ENCODE measurements at places on chromosomes 6 and 20.

DNA sequence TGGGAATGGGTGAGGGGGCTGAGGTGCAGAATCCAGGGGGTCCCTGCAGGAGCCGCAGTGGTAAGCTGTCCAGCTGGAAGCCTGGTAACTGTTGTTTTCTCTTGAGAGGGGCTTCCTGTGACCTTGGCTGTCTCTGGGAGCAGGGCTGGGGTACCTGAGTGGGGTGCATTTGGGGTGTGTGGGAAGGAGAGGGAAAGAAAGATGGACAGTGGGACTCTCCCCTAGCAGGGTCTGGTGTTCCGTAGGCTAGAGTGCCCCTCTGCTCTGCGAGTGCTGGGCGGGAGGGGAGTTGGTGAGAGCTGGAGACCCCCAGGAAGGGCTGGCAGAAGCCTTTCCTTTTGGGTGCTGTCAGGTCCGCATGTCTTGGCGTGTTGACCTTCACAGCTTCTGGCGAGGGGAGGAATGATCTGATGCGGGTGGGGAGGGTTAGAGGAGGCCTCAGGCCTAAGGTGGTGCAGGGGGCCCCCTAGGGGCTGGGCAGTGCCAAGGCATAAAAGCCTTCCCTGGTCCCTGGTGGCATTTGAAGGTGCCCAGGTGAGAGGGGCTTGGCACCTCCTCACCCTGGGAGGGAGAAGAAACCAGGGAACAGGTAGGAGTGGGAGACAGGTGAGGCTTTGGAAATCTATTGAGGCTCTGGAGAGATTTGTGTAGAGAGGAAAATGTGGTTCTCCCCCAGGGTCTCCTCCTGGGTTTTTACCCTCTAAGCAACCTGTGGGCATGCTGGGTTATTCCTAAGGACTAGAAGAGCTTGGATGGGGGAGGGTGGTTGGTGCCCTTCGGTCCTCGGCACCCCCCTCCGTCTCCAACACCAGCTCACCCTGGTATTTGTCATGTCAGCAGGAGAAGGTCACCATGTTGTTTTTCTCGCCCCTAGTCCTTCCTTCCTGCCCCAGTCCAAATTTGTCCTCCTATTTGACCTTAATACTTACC, 3.3 kb downstream of the VEGFA start:
- DNase-seq, result peak; percentile 82

GRCh38 chr6:5080574-5080973, 4.6 kb upstream of the PPP1R3G start:
- no peak for DNase-seq

GRCh38 chr20:61940491-61940890, 125.2 kb downstream of the TAF4 start:
- DNase-seq, result peak; percentile 51

DNA sequence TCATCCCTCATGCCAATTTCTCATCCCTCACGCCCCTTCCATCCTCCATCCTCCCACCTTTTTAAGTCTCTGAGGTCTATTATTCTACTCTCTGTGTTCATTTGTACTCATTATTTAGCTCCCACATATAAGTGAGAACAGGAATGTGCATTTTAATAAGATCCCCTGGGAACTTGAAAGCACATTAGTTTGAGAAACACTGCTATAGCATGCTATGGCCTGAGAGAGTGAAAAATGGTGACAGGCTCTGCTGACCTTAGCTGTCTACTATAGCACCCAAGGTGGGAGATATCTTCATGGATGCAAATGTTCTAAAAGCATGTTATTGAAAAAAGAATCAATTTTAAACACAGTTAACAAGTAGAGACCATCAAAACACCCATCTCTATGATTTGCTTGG, 712.0 kb downstream of the TFAP2A start:
- no peak for DNase-seq

DNA sequence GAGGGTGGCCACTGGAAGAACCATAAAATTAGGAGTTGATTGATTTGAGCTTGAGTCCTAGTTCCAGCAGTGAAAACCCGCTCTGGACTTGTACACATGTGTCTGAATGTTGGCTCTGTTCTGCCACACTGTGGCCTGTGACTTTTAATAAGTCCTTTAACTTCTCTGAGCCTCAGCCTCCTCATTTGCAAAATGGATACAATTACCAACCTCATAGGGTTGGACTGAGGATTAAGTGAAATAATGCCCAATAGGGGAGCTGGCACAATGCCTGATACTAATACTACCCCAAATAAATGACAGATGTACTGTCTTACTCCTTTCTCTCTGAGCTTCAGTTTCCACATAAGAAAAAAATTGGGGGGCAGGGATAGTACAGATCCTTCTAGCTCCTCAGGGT, 92.6 kb upstream of the RIPOR2 start:
- DNase-seq, result no peak
